ENCODE measurements at places on chromosomes 16 and 17.
A peak's percentile ranks its signal among the peaks of the same experiment; 100 is the strongest.

DNA sequence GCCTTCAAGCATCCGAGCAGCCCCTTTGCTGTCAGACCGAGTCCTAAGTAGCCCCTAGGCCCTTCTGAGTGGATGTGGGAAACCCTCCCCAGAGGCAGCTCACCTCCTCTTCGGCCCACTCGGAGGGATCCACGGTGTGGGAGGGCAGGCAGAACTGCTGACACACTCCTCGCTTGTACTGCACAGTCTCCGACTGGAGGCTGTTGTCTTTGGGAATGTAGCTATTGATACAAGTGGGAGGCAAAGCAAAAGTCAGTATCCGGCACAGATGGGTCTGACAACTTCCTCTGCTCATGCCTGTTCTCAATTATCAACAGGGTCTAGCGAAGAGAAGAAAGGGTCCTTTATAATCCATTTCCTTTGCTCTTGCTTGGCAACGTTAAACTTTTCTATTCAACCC, 25.9 kb upstream of the FOXJ1 start:
- H3K27ac ChIP-seq = no peak overlapping the region
- H3K4me3 ChIP-seq = no peak overlapping the region
- H3K36me3 ChIP-seq = no peaks in the 10 kb centered on the region
- no peaks in the 10 kb centered on the region for H3K27me3 ChIP-seq
- H3K4me1 ChIP-seq = peaks cover 4% of the 10 kb centered on the region
- no peak for DNase-seq

DNA sequence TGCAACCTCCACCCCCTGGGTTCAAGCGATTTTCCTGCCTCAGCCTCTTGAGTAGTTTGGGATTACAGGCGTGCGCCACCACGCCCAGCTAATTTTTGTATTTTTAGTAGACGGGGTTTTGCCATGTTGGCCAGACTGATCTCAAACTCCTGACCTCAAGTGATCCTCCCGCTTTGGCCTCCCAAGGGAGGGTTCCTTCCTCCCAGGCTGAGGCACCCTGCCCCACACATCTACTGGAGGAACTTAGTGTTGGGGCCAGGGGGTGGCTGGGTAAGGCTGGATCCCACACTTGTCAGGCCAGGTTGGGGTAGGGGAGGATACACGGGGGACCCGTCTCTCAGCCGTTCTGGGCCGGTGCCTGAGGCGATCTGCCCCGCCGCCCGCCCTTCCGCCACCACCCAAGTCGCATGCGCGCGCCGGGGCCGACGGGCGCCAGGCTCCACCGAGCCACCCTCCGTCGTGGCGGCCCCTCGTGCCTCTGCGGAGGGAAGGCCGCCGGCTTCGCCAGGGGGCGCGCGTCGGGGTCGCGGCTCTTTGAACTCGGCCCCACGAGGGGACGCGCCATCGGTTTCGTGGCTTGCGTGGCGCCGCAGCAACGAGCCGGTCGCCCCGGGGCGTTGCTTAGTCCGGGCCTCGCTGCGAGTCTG, 15.9 kb downstream of the GRB7 start:
- no peak for DNase-seq
- H3K36me3 ChIP-seq = no peaks in the 10 kb centered on the region
- H3K4me3 ChIP-seq = peak overlapping the region; percentile 51
- no peaks in the 10 kb centered on the region for H3K27me3 ChIP-seq

GRCh38 chr17:77462090-77462489, 321.3 kb downstream of the SEC14L1 start:
- no peak overlapping the region for H3K4me3 ChIP-seq
- peaks cover 8% of the 10 kb centered on the region for H3K4me1 ChIP-seq
- no peaks in the 10 kb centered on the region for H3K27me3 ChIP-seq
- DNase-seq = no peak
- H3K27ac ChIP-seq = no peak overlapping the region

GRCh38 chr16:10517868-10518267, 62.5 kb downstream of the EMP2 start:
- no peaks in the 10 kb centered on the region for H3K27me3 ChIP-seq
- no peak for DNase-seq
- H3K4me1 ChIP-seq = no peaks in the 10 kb centered on the region
- H3K36me3 ChIP-seq = no peaks in the 10 kb centered on the region
- no peak overlapping the region for H3K27ac ChIP-seq
- H3K4me3 ChIP-seq = no peak overlapping the region

DNA sequence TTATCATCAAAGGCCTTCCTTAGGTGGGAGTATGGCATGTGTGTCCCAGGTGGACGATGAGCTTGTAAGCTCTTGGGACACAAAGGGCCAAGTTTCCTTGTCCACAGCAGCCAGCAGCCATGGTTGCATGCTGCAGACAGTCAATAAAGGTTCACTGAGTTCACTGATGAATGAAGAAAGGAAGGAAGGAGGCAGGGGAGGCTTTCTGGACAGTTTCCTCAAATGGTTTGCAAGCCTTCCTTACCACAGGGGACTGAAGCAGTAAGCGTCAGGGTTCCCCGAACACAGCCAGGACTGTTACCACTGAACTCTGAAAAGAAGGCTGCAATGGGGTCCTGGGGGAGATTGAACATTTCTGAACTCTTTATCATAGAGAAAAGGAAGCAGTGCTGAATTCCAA, 111.1 kb downstream of the GAS7 start:
- DNase-seq = no peak
- 0 out of 2 replicates have a peak, but pooled peaks cover 2% of the 10 kb centered on the region for H3K4me1 ChIP-seq
- no peak overlapping the region for H3K27ac ChIP-seq
- H3K36me3 ChIP-seq = no peaks in the 10 kb centered on the region
- H3K27me3 ChIP-seq = no peaks in the 10 kb centered on the region

GRCh38 chr17:7132511-7133094, 18.0 kb upstream of the ASGR2 start:
- DNase-seq = peak; percentile 85
- H3K4me3 ChIP-seq = no peak overlapping the region
- peaks cover 9% of the 10 kb centered on the region for H3K4me1 ChIP-seq
- H3K27ac ChIP-seq = peak overlapping the region; percentile 34
- H3K27me3 ChIP-seq = no peaks in the 10 kb centered on the region
- H3K36me3 ChIP-seq = no peaks in the 10 kb centered on the region

GRCh38 chr16:11781773-11782172, 15.3 kb downstream of the ZC3H7A start:
- no peak overlapping the region for H3K27ac ChIP-seq
- H3K36me3 ChIP-seq = no peaks in the 10 kb centered on the region
- H3K4me1 ChIP-seq = no peaks in the 10 kb centered on the region
- DNase-seq = no peak

DNA sequence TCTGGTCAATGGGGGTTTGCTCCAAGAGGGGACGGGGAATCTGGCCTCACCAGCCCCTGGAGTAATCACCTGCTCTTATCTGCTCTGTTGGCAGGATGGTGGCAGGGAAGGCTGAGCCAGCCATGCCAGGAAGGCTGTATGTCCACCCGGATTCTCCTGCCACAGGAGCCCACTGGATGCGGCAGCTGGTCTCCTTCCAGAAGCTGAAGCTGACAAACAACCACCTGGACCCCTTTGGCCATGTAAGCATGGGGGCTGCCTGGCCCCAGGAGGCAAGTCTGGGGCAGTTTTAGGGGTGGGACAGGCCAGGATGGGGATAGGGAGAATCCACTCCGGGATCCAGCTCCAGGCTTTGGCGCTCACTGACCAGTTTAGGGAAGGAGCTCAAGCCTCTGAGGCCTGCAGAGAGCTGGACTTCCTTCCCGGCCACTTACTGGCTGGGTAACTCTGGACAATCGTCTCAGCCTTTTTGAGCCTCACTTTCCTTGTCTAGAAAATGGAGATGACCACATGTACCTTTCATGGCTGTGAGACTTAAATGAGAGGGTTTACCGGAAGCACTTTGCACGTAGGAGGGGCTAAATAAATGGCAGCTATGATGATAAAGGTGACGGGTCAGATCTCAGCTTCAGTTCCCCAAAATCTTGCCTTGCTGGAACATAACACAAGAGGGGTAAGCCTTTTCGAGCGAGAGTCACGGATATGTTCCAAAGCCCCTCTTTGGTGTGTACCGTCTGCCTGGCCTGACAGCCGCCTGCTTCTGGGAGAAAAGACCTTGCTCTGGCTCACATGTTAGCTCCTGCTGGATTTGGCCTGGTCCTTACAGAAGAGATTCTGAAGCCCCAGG, 15.4 kb downstream of the TBX4 start:
- H3K27ac ChIP-seq = no peak overlapping the region
- no peak for DNase-seq
- H3K27me3 ChIP-seq = peaks cover 34% of the 10 kb centered on the region
- H3K4me1 ChIP-seq = peaks cover 8% of the 10 kb centered on the region
